Activated naive CD4-positive, alpha-beta T cell (primary cell): ENCODE measurements at places on chromosomes 16 and 17.

GRCh38 chr16:11439790-11440656 lies 94.8 kb downstream of the RMI2 start:
- no peak for DNase-seq

- DNase-seq: no peak
Observed at GRCh38 chr17:21376081-21376758, at the start of gene KCNJ12. Gene KCNJ12 (plus strand): TSS chr17:21376357. CDS start chr17:21415343, 38,986 bp downstream.

GRCh38 chr17:8465356-8465755 lies 29.7 kb downstream of the NDEL1 start:
- DNase-seq: no peak

- DNase-seq: no peak
Observed at GRCh38 chr17:13634021-13634420, 32.3 kb upstream of the HS3ST3A1 start.

- no peak for DNase-seq
Observed at GRCh38 chr17:65171752-65172151, 34.6 kb downstream of the RGS9 start.

- DNase-seq: no peak
Observed at GRCh38 chr16:73071131-73071940, 23.4 kb upstream of the ZFHX3 start.

DNA sequence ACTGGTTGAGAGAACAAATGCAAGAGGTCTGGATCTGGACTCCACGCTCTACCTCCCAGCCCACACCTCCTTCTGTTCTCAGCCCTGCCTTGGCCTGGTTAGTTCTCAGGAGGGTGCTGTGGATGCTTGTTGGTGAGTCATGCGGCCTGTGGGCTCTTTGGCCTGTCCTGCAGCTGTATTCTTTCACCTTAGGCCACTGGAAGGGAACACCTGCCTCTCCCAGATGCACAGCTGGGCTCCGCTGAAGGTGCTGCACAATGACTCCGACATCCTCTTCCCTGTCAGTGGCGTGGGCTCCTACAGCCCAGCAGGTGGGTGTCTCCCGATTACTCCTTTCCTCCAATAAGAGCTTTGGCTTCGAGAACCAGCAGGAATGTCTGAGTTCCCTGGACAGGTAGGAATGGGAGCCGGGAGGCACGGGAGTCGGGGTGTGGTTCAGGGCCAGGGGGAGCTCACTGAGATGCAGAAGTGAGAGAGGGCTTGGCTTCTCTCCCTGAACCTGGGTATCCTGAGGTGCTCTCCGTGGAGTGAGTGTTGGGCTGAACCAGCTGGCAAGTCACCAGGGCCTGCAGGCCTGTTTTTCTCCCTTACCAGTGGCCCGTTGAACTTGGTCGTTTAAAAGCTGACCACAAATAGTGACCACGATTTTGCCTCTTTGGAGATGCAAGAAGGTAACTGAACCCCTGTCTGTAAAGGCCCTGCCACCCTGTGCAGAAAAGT lies 85.0 kb downstream of the SNX29 start:
- no peak for DNase-seq

GRCh38 chr16:81040842-81041241 lies 5.2 kb downstream of the ATMIN start:
- DNase-seq: no peak

- DNase-seq: no peak
Observed at GRCh38 chr16:535446-536405, 8.2 kb downstream of the CAPN15 start.

DNA sequence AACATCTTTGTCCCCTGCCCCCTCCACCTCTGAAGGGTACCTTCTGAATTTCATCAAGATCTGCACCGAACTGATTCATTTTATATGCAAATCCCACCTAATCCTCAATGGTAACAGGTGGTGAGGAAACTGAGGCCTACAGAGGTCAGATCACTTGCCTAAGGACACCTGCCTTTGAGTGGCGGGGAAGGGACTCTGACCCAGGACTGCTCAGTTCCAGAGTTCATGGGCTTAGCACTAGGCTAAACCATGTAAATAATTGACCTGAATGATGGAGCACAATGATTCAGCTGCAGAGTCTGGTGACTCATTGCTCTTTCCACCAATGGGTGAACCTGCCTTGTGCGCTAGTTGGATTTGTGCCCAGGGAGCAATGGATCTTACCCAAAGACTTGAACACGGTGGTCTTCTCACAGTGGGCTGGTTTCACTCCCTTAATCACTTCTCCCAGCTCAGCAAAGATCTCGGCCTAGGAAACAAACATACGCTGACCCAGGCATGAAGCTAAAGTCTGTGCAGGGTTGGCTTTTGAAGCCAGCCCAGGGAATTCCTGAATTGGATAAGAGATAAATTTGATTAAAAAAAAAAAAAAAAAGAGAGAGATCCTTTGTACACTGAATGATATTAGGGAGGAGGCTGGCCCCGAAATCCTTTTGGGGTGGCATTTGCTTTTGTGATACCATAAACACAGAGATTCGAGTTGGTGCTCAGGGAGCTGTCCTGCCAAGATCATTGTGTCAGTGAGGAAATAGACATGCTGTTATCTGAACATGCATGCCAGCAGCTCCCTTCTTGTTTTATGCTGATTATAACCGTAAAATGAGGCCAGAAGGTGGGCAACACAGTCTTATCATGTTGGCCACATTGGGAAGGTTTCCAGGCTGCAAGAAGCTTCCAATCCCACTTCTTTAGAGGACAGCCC lies 17.0 kb downstream of the CRYM start:
- no peak for DNase-seq
